ENCODE measurements at places on chromosomes 2 and 18. TPM values are rescaled to one million over a fixed set of nuclear protein-coding genes. Genes with fewer than 3 reads are reported as not detected.

AAMP gene
- total RNA-seq: 152 TPM

GATA6 gene
- total RNA-seq: 3.5 TPM

MFSD2B gene
- under 0.01 TPM for total RNA-seq

KLHL30 gene
- total RNA-seq: 0.09 TPM

ALPG gene
- total RNA-seq: not detected

PROM2 gene
- total RNA-seq: 1.1 TPM

OST4 gene
- total RNA-seq: 1,171 TPM

MYO5B gene
- 0.17 TPM for total RNA-seq

IGFBP5 gene
- total RNA-seq: 213 TPM

TMX3 gene
- total RNA-seq: 65.1 TPM

DNER gene
- 2.8 TPM for total RNA-seq

ZNF521 gene
- 17.0 TPM for total RNA-seq

NEU4 gene
- total RNA-seq: 0.17 TPM

FSHR gene
- under 0.01 TPM for total RNA-seq

SLC14A1 gene
- 131 TPM for total RNA-seq

TMEFF2 gene
- 2.2 TPM for total RNA-seq

ABCG5 gene
- not detected for total RNA-seq

ESCO1 gene
- total RNA-seq: 10.9 TPM

OR6B2 gene
- not detected for total RNA-seq

ERBB4 gene
- total RNA-seq: not detected

TXNDC2 gene
- 0.16 TPM for total RNA-seq

EDAR gene
- not detected for total RNA-seq

GKN2 gene
- total RNA-seq: not detected

PRSS56 gene
- not detected for total RNA-seq

CDH2 gene
- total RNA-seq: 10.5 TPM

ZNF513 gene
- 6.6 TPM for total RNA-seq

TRAPPC12 gene
- 74.4 TPM for total RNA-seq

PSMA8 gene
- total RNA-seq: not detected

LAMA3 gene
- total RNA-seq: 4.9 TPM

RAX gene
- not detected for total RNA-seq

TGFA gene
- total RNA-seq: not detected

LIMS3 gene
- total RNA-seq: 1.6 TPM

CHAC2 gene
- 0.09 TPM for total RNA-seq

DSG2 gene
- total RNA-seq: 2.2 TPM

DPP10 gene
- total RNA-seq: not detected

SP100 gene
- 62.9 TPM for total RNA-seq

WDPCP gene
- 6.6 TPM for total RNA-seq

PTGR3 gene
- total RNA-seq: 6.5 TPM

GNAL gene
- total RNA-seq: 0.69 TPM

TLX2 gene
- 1.4 TPM for total RNA-seq

NPAS2 gene
- total RNA-seq: 2.7 TPM

TUBA4B gene
- under 0.01 TPM for total RNA-seq

KRTCAP3 gene
- total RNA-seq: 0.26 TPM

GPR45 gene
- total RNA-seq: not detected

Data from bronchial smooth muscle cell (primary cell).